ENCODE measurements at places on chromosomes 7 and 10.
A peak's percentile ranks its signal among the peaks of the same experiment; 100 is the strongest.

GRCh38 chr7:155346285-155346684, 48.6 kb downstream of the INSIG1 start:
- DNase-seq = no peak

DNA sequence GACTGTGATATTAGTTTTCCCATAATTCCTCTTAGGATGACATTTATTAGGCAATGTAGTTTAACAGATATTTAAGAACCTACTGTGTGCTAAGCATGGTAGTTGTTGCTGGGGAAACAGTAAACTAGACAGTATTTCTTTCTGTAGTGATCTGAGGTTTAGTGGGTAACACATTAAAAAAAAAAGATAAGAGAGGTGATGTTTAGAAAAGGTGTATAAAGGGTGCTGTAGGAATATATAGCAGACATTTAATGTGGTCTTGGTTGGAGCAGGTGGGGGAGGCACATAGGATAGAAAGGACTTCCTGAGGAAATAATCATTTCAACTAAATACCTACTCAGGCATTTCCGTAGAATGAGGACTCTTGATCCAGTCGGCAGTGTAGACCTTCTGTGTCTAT, 11.9 kb downstream of the KIF11 start:
- DNase-seq = no peak

- DNase-seq = peak; percentile 11
Measured at GRCh38 chr7:148914208-148914777, 30.2 kb upstream of the EZH2 start.

- DNase-seq = no peak
Measured at GRCh38 chr10:22222236-22223190, 4.7 kb upstream of the EBLN1 start.

- DNase-seq = peak; percentile 61
Measured at GRCh38 chr10:50325449-50326171, 74.3 kb upstream of the ASAH2 start.

DNA sequence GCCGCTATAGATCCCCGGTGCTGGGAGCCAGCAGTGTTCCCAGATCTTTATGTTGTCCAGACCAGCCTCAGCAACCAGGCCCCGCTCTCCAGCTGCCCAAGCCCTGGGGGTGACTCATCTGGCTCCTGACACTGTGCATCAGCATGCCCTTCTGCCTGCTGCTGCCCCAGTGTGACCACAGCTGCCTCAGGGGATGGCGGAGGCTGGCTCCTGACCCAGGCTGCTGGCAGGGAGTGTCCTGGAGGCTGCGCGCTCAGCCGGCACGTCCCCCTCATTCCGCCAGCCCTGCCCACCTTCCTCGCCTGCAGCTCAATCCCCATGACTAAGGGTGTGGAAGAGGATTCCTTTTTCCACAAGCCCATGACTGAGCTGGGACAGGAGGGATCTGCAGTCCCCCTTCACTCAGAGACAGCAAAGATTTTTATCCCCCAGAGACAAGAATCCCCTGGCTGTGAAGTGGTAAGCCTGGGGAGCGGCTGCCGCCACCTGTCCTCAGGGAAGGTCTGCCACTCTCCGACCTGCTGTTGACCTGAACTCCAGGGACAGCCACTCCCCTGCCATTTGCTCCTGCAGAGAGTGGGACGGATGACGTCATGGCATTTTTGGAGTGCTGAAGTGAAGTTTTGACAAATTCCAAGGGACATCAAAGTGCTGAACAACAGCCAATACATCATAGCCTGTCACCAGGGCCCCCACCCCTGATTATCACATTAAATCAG, 182.8 kb upstream of the BMPER start:
- peak; percentile 60 for DNase-seq

DNA sequence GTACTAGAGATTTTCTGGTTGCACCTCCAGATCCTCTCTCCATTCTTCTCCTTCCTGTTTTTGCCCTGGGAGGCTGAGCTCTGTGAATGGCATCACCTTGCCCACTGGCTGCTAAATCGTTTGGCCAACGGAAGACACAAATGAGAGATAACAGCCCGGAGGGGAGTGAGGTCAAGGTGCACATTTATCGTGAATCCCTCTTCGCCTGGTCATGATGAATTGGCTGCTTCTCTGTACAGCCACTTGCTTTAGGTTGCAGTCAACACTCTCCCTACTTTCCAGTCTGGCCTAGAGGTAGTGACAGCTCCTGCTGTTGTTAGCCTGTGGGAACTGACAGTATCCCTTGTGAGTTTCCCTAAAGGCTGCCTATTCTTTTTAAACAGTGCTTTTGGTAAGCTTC, 85.4 kb upstream of the CHCHD3 start:
- no peak for DNase-seq

DNA sequence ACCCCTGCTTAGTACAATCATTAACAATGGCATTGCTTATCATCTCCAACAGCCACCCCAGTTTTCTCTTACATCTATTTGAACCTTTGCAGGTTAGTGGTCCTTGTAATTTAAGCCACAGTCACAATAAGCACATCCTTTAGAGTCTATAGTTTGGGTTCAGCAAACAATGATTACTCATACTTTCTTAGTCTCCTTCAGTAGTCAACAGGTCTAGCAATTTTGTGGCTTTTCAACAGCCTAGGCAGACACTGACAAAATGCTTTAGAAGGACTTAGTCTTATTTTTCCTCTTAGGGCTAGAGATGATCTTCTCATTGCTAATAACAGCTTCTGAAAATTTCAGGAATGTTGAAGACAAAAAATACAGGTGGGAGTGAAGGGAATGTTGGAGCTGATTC, 32.3 kb upstream of the FAM204A start:
- peak; percentile 1 for DNase-seq

- DNase-seq = no peak
Measured at GRCh38 chr7:26792576-26792975, 71.8 kb downstream of the SKAP2 start.

DNA sequence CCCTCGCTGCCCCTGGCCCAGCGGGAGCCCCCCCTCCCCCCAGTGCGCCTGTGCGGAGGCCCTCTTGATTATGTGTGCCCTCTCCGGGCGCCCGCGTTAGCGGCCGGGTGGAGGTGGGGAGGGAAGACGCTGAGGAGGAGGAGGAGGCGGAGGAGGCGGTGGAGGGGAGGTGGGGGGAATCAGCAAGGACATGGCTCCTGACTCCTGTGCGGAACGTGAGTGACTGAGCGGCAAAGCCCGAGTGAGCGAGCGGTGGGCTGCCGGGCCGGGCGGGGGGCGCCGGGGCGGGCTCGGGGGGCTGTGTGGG, 201 bp downstream of the MLLT10 start:
- no peak for DNase-seq

DNA sequence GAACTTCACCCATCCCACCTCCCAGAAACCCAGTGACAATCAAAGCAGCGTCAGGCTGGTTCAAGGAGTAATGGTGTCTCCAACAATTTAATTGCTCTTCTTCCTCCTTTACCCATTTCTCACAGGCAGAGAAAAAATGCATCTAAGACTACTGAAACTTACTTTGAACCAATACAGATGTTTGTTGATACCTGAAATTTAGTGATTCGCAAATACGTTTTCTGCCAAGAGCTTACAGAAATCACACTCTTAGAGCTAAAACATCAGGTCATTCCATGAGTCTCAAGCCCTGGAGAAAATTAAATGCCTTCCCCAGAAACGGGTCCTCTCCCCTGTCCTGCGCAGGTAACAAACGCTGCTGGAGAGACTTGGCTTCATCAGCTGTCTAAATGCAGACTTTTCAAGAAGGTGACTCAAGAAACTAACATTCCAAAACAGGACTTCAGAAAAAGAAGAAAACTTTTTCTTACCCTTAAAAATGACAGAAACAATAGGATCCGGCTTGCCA, 443 bp downstream of the MYOF start:
- no peak for DNase-seq

DNA sequence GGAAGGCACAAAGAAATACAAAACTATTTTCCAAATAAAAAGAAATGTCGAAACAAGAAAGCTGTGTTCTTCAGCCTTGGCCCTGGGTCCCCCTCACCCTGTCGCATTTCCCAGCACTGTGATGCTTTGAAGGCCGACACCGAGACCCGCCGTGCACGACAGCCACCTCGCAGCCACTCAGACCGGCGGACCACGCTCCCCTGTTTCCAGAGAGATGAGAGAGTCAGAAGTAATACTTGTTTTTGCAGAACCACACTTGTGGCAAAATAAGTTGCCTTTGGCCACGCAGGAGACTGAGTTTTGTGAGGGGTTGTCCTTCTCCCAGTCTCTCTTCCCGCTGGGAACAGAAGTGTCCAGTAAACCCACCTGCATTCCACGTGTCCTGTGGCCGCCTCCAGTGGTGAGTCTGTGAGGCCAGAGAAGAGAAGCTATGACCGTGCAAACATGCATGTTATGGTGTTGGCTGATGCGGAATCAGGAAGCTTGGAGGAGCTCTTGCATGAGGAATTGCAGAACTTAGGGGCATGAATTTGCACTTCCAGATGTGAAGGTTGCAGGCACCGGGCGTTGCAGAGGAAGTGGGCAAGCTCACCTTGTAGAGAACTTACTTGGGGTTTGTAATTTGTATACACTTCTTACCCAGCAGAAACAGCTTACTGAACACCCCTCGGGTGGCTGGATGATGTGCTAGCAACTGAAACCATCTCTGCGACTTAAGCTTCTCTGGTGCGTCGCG, 194.5 kb downstream of the EBF3 start:
- DNase-seq = no peak

GRCh38 chr7:134457210-134457609, 1.7 kb downstream of the AKR1B1 start:
- no peak for DNase-seq

DNA sequence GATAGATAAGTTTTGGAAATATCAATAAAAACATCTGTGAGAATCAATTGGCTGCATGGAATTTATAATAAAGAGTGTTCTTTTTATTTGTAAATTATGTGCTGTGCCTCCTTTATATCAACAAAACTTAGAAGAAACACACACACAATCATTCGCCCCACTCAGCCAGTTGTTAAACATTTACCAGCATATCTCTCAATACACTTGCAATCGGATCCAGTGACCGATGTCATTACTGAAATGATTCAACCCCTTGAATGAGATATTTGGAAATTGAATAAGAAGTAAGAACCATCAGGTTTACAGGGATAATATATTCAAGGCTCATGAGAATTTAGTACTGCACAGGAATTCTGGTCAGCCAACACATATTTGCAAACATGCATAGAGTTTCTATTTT, 35.6 kb downstream of the TAF3 start:
- no peak for DNase-seq

DNA sequence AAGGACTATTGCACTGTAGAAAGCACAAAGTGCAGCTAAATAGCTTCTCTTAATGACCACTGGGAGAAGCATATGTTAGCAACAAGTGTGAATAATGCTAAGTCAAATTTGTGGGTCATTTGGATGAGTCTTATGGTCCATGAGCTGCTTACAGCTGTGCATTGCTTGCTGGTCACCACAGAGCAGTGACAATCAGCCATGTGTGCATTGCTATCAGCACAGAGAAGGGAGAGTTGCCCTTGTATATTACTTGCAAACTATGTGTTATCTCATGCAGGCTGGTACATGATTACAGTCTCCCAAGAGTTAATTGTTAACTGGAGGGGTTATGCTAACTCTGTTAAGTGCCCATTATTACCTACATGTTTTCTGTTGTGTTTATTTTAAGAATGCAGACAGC, 25.7 kb downstream of the MRPS33 start:
- no peak for DNase-seq

DNA sequence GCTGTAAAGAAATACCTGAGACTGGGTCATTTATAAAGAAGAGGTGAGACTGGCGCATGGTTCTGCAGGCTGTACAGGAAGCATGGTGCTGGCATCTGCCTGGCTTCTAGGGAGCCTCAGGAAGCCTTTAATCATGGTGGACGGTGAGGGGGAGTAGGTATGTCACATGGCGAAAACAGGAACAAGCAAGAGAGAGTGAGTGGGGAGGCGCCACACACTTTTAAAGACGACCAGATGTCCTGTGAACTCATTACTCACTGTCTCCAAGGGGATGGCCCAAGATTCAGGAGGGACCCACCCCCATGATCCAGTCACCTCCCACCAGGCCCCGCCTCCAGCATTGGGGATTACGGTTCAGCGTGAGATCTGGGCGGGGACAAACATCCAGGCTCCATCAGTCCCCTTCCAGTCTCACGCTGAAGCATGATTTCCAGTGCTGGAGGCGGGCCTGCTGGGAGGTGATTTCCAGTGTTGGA, 3.2 kb downstream of the ZNF316 start:
- DNase-seq = no peak

DNA sequence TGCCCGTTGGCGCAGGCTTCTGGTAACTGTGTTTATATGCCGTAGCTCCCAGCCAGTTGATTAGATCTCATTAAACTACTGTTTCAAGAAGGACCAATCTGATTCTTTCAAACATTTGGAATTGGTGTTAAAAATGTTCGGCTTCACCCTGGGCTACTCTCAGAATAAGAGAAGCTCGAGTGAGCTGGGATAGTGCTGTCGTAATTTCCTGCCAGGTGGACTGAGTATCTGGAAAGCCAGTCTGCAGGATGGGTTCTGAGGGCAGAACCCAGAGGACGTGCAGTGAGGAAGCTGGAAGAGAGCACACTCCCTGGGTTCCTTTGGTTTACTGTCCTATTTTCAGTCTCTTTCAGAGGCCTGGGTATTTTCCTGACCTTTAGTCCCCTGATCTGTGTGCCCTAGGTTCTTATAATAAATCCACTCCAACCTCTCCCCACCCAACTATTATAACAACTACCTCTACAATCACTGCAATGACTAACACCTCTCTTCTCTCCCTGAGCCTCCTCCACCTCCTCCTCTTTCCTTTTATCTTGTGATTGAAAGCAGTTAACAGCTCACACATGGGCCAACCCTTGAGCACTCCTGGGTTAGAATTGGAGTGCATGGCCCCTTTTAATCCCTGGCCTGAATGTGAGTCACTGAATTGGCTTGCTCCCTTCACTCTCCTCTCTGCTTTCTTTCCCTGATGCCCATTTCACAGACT, 63.0 kb downstream of the AOAH start:
- DNase-seq = no peak

- no peak for DNase-seq
Measured at GRCh38 chr7:77464589-77464988, 48.4 kb upstream of the GSAP start.

GRCh38 chr10:76205361-76205760, 773.9 kb downstream of the LRMDA start:
- DNase-seq = no peak

DNA sequence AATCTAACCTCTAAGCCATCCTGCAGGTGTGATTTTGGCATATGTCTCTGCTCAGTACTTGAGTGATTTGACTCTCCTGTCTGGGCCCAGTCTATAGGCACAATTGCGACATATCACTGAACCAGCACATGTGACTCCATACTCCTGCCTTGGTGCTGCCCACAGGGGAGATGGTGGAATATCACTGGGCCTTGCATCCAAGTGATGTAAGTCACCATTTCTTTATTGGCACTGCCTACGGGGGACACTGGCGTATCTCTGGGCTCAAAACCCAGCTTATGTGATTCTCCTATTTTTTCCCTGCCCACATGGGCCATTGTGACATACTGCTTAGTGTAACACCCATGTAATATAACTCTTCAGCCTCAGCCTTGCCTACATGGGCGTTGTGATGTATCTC, 48.1 kb upstream of the ZNF680 start:
- DNase-seq = no peak

DNA sequence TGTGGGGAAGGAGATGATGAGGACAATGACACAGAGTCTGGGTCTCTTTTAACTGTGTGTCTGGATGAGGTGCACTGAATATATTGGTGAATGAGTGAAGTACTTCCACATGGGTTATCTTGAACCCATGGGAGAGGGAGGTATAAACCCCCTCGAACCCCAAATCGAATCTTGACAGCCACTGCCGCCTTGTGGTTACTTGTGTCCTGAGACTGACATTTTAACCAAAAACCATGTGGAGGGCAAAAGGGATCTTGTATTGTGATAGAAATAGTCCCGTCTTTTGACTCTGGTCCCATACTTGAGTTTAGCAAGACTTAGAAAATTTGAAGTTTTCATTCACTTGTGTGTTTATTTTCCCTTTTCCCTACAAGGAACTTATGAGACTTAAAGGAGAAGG, 283.3 kb downstream of the PHTF2 start:
- DNase-seq = no peak

All from HS-27A (cell line).